M059J (cell line): ENCODE measurements at places on chromosomes 6 and 20.

- no peak for DNase-seq
These were observed 73.7 kb downstream of the AFG1L start for GRCh38 chr6:108368431-108369030.

DNA sequence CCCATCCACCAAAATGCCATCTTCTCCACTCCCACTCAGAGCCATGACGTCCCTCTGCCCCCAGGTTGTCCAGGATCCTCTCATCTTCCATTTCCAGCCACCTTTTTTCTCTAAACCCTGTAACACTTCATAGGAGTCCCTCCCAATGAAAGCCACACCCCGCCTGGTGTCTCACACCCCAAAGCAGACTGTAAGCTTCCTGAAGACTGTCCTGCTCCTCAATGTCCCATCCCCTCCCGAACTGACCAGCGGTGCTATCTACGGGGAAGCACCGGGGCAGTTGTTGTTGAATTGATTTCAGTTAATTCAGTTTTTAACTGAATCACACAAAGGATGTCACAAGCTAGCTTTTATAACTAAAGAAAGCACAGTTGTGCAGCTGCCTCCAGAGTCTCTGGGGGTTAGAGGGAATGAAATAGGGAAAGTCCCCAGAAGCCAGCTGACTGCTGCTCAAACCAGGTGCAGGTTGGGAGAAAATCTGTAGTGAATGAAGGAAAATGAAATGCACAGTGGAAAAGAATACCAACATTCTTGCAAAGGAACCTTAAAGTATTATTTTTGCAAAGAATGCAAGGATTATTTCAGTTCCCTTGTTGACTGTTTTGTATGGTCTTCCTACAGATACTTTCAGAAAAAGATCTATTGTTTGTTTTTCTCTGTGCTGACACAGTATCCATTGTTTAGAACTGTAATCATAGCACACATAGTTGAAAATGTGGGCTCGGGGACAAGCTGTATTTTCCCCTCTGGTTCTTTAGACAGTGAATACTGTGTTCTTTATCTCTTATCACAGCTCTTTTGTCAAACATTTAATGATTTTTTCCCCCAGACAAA, 222.6 kb upstream of the QKI start:
- no peak for DNase-seq

DNA sequence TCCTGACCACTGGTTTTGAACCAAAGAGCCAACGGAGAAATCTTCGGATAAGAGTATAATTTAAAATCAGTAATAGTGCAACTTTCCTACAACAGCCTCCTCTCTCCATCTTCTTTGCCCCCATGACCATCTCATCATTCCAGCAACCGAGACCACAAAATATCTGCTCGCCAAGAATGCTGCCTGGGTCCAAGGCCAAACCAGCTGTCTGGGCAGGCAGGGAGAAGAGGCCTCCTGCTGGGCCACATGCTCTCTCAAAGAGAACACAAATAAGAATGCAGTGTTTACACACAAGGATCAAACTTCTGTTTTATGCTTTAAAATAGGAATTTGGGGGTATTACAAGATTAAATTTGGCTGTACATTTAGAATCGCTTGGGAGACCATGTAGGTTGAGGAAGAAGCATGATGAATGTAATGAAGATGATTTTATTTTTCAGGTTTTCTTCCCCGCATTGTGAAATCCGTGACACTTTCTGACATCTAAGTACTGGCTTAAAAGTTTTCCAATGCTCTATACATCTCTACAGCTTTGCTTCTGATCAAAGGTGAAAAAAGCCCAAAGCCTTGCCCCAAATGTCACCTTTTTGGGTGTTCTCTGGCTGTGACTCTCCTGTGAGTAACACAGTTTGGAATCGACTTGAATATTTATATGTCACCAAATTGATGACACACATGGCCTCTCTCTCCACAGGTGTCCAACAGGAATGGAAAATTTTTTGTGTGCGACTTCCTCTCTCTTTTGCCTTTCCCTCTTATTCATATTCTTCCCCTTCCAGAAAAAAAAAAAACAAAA, 79.4 kb upstream of the PROKR2 start:
- DNase-seq, result no peak

DNA sequence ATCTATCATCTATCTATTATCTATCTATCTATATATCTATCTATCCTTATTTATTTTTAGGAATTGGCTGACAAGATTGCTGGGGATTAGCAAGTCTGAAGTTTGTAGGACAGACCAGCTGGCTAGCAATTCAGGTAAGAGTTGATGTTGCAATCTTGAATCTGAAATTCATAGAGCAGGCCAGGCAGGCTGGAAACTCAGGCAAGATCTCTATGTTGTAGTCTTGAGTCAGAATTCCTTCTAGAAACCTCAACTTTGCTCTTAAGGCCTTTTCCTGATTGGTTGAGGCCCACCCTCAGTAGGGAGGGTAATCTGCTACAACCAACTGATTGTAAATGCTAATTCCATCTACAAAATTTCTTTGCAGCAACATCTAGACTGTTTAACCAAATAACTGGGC, 19.2 kb downstream of the MAPK13 start:
- DNase-seq, result no peak

GRCh38 chr20:15848126-15848525, 725.1 kb downstream of the KIF16B start:
- no peak for DNase-seq

DNA sequence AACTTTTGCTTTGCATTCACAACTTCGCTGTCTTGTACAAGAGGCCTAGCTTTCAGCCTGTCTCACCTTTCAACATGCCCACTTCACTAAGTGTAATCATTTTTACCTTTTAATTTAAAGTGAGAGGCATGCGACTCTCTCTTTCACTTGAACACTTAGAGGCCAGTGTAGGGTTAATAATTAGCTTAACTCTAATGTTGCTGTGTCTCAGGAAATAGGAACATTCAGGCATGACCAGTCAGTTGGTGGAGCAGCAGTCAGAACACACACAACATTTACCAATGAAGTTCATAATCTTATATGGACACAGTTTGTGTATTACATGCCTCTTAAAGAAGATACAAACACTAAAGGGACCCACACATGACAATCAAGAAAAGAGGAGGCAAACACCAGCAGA, 47.6 kb downstream of the HTR1B start:
- DNase-seq, result no peak
